MG63 (cell line): ENCODE measurements at places on chromosomes 16 and 17. TPM values are rescaled to one million over a fixed set of nuclear protein-coding genes. Genes with fewer than 3 reads are reported as not detected.

GRCh38 chr16:4859900-4860255 lies 12.6 kb downstream of the UBN1 start:
- DNase-seq, result no peak

- no peak for DNase-seq
Measured at GRCh38 chr17:32240750-32241149, 24.9 kb upstream of the RHBDL3 start.

- DNase-seq, result no peak
Measured at GRCh38 chr17:27488231-27488630, 32.0 kb downstream of the KSR1 start.

- DNase-seq, result no peak
Measured at GRCh38 chr16:26963109-26963508, 103.6 kb upstream of the C16orf82 start.

- no peak for DNase-seq
Measured at GRCh38 chr17:21160401-21160800, 33.6 kb downstream of the DHRS7B start.

DNA sequence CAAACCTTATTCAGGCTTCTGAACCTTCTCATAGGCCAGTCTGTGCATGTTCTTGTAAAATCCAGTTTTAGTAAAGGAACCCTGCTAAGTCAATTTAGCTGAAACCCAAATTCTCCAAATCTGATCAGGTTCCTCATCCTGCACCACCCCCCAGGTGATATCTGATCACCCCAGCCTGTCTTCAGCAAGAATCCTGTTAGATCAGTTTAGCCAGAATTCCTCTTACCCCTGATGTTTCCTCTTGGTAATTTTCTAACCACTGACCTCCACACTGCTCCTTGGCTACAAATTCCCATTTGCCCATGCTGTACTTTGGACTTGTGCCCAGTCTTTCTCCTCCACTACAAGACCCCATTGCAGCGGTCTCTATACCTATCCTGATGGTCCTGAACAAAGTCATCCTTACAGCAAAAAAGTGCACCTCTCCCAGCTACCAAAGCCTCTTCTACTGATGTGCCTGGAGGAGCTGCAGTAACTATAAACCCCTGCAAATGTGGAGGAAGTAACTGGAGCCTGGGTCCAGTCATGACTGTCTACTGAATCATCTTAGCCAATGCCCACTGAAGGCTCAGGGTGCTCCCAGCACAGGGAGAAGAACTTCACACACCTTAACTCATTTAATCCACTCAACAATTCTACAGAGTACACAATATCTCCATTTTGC lies 23.8 kb downstream of the TEX14 start:
- DNase-seq, result peak; percentile 22

DNA sequence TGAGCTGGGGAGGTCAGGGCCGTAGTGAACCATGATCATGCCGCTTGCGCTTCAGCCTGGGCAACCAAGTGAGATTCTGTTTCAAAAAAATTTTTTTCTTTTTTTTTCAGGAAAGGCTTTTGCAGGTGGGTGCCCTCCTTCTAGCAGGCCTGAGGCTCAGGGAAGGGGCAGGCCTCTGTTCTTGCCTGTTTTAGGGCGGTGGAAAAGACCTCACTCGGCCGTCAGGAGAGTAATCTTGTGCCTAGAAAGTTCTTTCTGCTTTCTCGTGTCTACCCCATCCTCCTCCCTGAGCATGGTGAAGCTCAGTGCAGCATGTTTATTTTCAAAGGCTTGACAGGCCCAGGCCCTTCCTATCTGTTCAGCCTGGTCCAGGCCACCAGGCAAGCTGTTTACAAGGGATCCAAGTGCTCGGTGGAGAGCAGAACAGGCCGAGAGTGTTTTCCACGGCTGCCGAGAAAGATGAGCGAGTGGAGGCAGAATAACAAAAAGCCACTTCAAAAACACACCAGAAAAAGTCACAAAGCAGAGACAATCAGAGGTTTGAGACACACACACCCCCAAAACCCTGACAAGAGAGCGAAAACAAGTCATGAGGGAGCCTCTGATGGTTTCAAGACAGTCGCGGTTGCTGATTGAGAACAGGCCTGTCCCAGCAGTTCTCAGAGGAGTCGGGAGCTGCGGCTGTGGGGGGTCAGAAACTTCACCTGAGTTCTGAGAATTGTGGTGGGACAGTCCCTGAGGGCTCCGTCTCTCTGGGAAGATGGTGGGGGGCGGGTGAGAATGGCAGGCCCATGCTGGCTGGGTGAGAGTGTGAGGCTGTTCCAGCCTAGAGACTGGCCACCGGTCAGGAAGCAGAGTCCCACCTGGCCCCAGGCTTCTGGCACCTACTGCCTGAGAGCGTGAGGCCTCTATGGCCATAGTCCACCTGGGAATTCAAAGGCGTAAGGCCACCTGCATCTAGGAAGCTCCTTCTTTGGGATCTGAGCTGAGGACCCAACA lies 37.5 kb upstream of the CCR7 start:
- no peak for DNase-seq

GRCh38 chr16:25896411-25896810 lies 204.7 kb downstream of the HS3ST4 start:
- DNase-seq, result no peak

GRCh38 chr16:5581908-5582307 lies 484.3 kb upstream of the EEF2KMT start:
- DNase-seq, result no peak

DNA sequence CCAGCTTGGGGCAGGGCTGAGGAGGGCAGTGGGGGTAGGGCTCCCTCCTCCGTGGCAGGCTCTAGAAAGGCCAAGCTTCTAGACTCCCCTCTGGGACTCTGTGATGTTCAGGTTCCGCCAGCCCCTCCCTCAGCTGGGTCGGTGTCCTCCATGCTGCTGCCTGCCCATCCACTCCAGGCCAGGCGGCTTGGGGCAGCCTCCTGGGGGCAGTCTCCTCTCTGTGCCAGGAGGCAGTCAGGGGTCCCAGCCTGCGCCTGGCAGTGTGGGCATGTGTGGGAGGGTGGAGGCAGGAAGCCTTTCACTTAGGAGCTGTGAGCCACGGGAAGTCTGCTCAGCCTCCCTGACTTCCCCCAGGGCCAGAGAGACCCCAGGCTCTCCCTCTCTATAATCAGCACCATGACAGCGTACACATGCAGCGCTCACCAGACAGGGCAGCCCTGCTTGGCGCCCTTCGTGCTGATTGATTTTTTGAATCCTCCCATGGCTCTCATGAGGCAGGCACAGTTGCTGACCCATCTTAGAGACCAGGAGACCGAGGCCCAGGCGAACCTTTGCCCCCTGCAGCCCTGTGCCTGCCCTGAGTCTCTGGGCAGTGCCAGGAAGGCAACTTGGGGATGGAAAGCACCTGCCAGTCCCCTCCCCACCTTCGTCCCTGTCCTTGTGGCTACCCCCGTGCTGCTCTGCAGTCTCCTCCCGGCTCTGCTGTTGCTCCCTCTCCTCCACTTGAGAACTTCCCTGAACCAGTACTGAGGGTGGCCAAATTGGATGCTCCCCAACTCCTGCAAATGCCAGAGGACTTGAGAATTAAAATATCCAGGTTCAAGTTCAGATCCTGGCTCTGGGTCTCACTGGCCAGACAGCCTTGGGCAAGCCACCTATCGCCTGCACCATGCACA lies 234.7 kb upstream of the GSE1 start:
- no peak for DNase-seq

DNA sequence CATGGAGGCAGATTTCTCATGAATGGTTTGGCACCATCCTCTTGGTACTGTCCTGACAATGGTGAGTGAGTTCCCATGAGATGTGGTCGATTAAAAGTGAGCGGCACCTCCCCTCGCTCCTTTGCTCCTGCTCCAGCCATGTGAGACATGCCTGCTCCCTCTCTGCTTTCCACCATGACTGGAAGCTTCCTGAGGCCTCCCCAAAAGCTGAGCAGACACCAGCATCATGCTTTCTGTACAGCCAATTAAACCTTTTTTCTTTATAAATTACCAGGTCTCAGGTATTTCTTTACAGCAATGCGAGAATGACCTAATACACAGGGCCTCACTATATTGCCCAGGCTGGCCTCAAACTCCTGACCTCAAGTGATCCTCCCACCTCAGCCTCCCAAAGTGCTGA lies 12.1 kb downstream of the ZNF500 start:
- no peak for DNase-seq

- DNase-seq, result no peak
Measured at GRCh38 chr17:28364665-28365363, at the start of gene SEBOX. SEBOX (minus strand) TSS chr17:28365199; CDS start chr17:28365151, 48 bp downstream.

DNA sequence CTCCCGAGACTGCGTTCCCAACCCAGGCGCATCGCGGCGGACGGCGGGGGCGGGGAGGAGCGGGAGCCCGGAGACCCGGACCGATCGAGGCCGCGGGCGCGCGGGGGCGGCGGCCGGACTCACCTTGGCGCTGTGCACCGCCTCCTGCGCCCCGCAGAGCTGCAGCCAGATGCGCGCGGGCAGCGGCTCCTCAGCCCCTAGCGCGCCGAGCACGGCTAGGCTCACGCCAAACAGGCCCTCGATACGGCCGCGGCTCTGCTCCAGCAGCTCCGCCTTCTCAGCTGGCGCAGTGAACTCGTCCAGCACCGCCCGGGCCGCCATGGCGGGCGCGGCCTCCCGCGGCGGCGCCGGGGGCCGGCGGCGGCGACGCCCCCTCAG lies 339 bp downstream of the N4BP1 start:
- DNase-seq, result peak; percentile 56

GRCh38 chr16:14015461-14015860 lies 55.7 kb upstream of the MRTFB start:
- DNase-seq, result no peak

DNA sequence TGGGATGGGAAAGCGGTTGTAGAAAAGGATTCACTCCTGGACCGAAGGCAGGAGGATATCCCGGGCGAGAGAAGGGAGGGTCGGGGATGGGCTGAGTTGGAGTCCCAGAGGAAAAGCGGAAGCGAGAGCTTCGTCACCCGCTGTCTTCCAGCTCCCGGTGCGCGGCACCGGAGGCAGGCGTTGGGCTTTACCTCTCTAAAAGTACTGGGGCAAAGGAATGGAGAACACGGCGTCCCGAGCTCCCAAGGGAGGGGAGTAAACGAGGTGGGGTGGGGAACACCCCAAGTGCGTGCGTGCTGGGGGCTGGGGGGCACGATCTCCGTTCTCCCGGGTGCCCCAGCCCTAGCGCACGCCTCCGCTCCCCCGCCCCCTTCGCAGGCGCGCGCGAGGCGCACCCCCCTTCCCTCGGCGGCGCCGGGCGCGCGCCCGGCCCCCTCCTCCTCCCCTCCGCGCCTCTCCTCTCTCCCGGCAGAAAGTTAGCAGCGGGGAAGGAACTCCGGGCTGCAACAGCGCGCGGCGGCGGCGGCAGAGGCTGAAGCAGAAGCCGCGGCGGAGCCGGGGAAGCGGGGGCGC lies at the start of gene HS3ST4:
TSS of gene HS3ST4 (plus strand) at position 441 of the 573 bp plus-strand sequence.
- DNase-seq, result no peak

DNA sequence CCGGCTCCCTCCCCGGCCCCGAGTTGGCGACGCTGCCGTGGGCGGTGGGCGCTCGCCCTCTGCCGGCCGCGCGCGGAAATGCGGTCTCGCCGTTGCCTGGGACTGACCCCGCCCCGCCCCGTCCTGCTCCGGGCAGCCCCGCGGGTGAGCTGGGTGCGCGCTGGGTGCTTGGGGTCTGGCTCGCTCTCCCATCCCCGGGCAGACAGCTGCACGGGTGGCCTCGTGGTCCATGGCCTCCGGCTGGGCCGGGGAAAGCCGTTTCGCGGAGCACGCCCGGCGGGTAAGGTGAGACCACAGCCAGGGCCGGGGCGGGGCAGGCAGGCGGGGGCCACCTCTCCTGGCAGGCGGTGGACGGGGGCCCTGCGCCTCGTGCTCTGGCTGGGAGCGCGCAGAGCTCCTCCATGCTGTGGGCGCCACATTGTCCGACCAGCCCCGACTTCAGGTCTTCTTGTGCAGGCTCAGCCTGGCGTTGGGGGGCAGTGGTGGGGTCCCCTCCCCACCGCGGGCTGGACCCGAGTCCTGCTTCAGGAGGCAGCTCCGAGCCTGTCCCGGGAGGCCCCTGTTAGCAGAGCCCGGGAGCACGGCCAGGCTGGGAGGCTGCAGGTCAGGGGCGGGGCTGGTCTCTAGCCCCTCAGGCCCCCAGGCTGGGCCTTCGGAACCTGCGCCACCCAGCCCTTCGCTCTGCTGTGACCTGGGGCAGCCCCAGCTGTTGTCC lies 7.0 kb upstream of the C1QTNF8 start:
- DNase-seq, result peak; percentile 64

- DNase-seq, result peak; percentile 78
Measured at GRCh38 chr17:72297326-72298115, 176.7 kb downstream of the SOX9 start.

- DNase-seq, result no peak
Measured at GRCh38 chr16:46632778-46633733, 11.9 kb upstream of the SHCBP1 start.

- DNase-seq, result no peak
Measured at GRCh38 chr17:57595947-57596695, 149.0 kb downstream of the CCDC182 start.

- no peak for DNase-seq
Measured at GRCh38 chr16:14264327-14264943, 193.3 kb downstream of the MRTFB start.

DNA sequence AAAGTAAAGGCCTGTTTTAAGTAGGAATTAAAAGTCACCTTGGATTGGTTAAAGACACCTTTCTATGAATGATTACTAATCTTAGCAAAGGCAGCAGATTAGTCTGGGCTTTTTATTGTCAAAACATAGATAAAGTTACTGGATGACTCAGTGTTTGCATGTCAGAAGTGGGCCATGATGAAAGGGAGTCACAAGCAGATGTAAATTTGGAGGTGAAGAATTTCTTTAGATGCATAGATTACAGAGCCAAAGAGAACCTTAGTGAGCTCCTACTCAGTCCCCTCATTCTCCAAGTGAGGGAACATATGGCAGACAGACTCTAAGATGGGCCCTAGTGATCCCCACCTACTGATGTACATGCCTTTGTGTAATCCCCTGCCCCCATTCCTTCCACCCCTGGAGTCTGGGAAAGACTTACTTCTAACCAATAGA lies 124.5 kb downstream of the HS3ST3A1 start:
- DNase-seq, result no peak

GRCh38 chr17:7081341-7082062 lies 1.5 kb upstream of the CLEC10A start:
- DNase-seq, result no peak

DNA sequence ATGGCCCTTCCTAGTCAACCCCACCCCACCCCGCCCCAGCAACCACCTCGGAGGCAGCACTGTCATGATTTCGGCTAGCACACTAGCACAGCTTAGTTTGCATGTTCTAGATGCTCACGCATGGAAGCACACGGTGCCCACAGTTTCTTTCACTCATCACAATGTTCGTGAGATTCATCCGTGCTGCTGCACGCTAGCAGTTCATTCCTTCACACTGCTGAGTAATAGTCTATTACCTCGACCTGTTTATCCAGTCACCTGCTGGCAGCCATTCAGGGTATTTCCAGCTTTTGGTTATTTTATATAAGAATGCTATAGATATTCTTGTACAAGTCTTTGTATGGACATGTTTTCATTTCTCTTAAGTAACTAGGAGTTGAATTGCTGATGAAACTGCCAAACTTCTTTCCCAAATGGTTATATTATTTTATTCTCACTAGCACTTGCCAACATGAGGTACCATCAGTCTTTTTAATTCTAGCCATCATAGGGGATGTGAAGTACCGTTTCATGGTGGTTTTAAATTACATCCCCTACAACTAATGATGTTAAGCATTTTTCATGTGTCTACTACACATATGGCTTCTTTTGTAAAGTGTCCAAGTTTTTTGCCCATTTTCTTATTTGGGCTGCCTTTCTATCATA lies 75.7 kb downstream of the CYTH1 start:
- no peak for DNase-seq

The MAF gene
- total RNA-seq, result not detected in 2 replicates

The KRTAP4-9 gene
- not detected in 2 replicates for total RNA-seq

The RAB26 gene
- total RNA-seq, result not detected in 2 replicates

The CACNB1 gene
- total RNA-seq, result 2.2 and 2.4 TPM in 2 replicates

The LGALS9C gene
- total RNA-seq, result not detected in 2 replicates

The PRSS33 gene
- not detected in 2 replicates for total RNA-seq
